ENCODE measurements at places on chromosomes 6 and 20.

GRCh38 chr20:21269772-21270171, 33.4 kb upstream of the XRN2 start:
- DNase-seq: no peak

GRCh38 chr6:37354526-37355384, 972 bp downstream of the RNF8 start:
- DNase-seq: peak; percentile 5

GRCh38 chr6:110878751-110879522, 4.4 kb downstream of the AMD1 start:
- peak; percentile 20 for DNase-seq

GRCh38 chr20:53930651-53931504, 139.5 kb downstream of the BCAS1 start:
- no peak for DNase-seq

- no peak for DNase-seq
Observed at GRCh38 chr20:24059174-24059573, 70.6 kb upstream of the GGTLC1 start.
